NCI-H187 (cell line): ENCODE measurements at places on chromosomes 3 and 15.

GRCh38 chr3:134362221-134362620 is 12.0 kb downstream of the AMOTL2 start:
- no peak for DNase-seq

DNA sequence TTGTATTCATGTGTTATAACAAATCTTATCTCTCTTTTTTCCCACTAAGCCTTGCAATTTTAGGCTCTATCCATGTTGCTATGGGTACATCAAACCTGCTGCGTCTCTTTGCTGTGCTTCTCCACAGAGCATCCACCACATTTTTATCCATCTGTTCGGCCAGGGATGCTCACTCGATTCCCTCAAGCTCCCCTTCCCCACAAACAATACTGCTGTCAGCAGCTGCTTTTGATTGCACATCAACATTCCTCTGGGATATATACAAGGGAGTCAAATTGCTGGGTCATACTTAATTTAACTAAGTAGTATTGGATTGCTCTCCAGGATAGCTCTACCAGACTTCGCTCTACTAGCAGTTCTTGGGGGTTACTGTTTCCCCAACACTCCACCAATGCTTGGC is 36.8 kb downstream of the TMEM108 start:
- DNase-seq: no peak

DNA sequence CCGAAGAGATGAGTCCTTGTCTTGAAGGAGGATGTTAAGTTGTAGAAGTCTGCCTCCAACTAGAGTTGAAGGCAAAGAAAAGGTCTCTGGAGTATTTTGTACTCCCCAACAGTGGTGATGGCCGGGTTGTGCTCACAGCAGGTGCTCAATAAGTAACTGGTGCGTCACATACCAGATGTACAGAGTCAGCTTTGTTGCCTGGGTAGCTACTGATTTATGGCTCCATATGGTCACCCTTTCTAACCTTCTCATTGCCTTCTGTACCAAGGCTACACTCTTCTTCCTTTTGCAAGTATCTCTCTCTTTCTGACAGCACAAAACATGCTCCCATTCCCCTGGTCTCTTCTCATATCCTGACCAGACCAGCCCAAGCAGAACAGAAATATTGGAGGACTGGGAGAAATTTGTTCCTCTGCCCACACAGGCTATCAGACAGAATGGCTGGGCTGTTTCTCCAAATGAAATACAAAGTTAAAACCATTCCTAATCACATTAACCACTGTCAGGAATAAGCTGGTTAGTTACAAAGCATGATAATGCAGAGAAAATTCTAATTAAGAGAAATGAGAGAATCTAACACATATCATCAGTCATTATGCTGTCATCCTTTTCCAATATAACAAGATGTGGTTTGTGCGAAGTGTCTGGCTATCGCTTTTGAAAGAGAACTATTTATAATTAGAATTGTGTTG is 150.1 kb upstream of the LRRN1 start:
- DNase-seq: no peak

DNA sequence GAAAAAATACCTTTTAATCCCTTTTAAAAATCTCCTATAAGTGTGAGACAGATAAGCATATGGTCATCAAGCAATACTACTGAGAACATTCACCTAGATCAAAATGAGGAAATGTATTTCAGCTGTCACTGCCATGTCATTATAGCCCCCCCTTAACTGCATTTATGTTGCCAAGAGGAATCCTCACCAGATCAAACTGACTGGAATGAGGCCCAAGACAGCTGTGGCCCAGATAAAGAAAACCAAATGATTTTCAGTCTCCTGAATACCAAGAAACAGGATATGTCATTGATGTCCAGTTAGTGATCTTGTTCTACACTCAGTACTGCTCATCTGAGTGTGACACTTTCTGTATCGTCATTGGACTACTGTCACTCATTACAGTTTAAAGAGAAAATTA is 35.1 kb upstream of the CPB1 start:
- no peak for DNase-seq

GRCh38 chr3:44665173-44665572 is 16.6 kb downstream of the ZNF35 start:
- DNase-seq: no peak

DNA sequence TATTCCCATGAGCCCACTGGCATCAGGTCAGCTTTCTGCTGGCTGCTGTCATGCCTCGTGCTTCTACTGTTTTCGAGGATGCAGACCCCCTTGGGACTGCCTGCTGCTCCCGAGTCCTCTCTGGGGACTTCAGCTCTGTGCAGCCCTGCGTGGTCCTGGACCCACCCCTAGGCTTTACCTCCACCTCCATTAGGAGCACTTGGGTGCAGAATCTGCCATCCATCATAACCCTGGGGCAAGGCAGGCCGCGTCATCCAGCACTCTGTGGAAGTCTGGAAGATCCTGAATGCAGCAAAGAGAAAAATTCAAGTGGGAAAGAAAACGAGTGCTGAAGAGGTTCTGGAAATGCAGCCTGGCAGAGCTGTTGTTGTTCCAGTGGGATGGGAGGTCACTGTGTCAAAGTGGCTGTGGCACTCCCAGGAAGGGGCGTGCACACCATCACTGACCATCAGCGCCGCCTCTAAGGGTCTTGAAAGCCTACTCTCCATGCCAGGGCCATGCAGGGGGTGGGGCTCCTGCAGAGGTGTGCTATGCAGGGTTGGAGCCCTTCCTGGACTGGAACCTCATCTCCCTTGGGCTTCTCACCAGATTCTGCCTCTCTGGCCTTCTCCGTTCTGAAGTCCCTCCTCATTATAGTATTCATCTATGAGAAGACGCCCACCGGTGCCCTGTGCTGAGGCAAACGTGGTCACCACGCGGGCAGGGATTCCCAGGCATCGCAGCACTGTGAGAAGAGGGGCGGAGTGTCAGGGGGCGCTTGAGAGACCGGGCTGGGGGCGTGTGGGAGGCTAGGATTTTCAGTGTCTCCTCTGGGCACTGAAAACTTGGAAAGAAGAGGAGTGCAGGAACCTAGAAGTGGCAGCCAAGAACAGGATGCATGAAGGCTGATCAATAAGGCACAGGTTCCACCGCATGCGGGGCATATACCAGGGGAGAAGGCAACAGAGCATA is 12.5 kb downstream of the EPB42 start:
- no peak for DNase-seq

GRCh38 chr3:59107856-59108815 is 58.3 kb upstream of the CFAP20DC start:
- DNase-seq: no peak

- DNase-seq: no peak
Observed at GRCh38 chr3:194064380-194065332, 71.3 kb upstream of the HES1 start.

DNA sequence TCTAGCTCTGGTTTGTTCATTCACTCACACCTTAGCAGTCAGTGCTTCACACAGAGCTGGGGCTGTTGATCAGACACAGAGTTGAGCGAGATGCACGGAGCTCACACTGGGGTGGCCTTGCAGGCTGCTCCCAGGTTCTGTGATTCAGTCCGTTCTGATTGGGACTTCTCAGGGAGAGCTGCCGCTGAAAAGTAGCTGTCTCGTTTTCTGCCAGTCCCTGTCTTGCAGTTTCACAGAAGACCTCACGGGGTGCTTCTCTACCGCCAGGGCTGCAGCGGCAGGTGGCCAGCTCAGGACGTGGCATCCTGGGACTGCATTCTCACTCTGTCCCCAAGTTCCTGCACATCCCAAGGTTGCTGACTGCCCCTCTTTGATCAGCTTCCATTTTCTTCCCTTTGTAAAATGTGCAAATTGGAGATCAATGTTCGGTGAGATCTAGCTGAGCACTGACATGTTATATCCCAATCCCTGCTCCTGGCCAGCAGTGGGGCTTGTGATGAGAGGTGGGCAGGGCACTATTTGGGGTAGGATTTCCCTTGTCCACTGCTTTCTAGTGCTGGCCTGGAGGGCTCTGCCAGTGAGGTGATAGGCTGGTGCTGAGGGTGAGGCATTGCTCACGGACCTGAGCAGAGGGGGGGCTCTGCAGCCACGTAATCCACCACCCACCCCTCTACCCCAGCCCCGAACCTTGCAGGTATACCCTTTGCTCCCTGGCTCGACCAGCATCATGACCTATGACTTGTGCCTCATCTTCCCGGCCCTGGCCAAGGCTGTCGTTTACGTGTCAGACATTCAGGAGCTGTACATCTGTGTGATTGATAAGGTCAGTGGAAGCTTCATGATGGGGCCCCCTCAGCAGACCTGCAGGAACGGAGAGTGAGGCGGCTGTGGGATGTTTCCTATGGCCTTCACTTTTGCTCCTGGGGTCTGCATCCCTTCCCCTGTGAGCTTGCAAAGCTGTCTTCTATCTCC is 5.3 kb upstream of the TXNRD3 start:
- DNase-seq: no peak

DNA sequence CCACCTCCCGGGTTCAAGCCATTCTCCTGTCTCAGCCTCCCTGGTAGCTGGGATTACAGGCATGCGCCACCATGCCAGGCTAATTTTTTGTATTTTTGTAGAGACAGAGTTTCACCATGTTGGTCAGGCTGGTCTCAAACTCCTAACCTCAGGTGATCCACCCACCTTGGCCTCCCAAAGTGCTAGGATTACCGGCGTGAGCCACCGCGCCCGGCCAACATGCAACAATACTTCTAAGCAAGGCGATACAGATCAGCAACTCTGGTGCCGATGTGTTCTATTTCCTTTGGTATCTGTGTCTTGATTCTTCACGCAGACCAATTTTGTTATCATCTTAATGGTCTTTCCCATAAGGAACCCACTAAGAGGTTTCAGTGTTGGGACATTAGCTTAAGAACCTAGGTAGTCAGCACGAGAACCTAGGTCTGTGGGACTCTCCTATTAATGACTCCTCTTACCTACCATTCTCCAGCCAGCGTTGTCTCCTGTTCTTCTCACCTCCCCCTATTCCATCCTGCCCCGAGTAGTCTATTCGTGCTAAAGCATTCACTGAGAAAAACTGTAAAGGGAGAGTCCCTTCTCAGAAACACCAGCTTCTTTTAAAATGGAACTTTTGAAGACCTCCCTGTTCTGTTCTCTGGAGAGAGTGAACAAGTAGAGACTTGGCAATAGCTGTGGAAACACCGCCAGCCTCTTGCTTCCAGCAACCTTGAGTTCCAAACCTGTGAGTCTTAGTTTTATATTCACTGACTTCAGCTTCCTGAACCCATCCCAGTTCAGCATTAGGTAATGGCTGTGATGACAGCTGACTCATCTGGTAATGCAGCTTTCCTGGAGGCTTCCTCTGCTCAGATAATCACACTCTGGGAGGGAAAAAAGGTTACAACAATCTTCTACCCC is 61.2 kb downstream of the TSC22D2 start:
- DNase-seq: no peak

- DNase-seq: no peak
Observed at GRCh38 chr3:189724356-189724755, 93.2 kb downstream of the TP63 start.

DNA sequence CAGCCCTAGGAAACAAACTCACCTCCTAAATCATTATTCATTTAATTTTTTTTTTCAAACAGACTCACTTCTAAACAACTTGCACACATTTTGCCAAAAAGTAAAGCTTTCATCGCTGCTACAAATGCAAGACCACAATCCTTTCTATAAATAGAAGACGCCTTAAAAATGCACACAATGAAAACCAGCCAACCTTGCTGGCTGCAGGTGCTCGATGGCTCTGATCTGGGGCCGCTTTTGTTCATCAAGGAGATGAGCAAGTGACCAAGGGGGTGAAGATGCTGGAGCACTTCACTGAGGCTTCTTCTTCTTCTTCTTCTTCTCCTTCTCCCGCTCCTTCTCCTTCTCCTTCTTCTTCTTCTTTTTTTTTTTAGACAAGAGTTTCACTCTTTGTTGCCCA is 12.7 kb upstream of the SLC6A6 start:
- no peak for DNase-seq

DNA sequence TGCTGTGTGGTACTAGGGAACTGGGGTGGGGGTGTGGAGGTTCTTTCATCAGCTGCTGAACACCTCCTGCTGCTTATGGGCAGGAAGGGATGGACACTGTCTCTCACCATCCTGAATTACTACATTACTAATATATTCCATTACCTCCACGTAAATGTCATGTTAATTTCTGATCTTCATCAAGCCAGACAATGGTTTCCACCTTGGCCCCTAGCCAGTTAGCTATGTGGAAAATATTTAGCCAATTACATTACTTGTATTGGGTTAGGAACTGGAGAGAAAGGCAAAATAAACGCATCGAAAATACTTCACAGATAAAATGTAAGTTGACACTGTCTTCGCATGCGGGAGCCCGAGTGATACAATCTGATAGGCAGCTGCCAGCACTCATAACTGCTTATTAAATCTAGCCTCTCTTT is 95.1 kb downstream of the FOXP1 start:
- DNase-seq: no peak

GRCh38 chr3:25471081-25471768 is 43.2 kb downstream of the RARB start:
- no peak for DNase-seq

GRCh38 chr3:81788044-81788443 is 26.6 kb upstream of the GBE1 start:
- no peak for DNase-seq
